ENCODE measurements at places on chromosomes 5 and 9.

GRCh38 chr9:87834357-87834756 is 48.3 kb upstream of the SPATA31E1 start:
- no peak for DNase-seq

DNA sequence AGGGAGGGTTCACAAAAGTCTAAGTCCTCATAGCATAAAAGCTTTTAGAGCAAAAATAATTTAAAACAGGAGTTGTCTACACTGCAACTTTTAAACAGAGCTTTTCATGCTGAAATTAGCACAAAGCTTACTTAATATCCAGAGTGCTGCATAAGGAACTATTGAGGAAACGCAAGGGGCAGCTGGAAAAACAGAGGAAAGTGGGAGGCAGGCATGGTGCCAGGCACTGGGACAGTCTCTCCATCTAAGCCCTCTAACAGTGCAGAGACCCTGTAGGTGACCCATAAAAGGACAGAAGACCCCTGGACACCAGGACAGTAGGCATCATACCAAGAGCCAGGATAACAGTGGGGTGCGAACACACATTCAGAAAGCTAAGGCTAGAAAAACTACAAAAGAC is 49.3 kb downstream of the ADAMTS12 start:
- DNase-seq: no peak

DNA sequence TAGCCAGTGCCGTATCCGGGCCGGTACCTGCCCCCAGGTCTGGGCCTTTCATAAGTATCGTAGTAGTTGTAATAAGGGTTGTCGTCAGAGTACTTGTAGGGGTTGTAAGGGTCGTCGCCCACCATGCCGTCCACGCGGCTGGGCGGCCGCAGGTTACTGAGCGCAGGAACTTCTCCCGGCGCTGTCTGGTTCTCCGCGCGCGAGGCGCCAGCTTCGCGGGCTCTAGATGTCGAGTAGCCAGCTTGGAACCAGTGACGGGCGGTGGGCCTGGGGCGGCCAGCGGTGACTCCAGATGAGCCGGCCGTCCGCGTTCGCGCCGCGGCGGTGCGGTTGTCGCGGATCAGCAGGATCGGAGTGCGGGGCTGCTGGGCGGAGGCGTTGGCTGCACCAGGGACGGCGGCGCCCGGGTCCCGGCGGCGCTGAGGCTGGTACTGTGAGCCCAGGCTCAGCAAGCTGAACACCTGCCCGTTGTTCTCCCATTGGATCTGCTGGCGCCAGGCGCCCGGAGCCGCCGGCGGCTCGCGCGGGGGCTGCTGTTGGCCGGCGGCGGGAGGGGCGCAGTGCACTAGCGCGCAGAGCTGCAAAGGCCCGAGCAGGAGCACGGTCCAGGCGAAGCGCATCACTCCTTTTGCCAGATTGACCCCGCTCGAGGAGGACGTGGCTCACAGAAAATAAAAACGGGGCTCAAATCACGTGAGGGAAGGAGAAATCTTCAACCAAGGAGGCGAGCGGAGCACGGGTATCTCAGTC is 518 bp downstream of the LOX start:
- peak; percentile 24 for DNase-seq

DNA sequence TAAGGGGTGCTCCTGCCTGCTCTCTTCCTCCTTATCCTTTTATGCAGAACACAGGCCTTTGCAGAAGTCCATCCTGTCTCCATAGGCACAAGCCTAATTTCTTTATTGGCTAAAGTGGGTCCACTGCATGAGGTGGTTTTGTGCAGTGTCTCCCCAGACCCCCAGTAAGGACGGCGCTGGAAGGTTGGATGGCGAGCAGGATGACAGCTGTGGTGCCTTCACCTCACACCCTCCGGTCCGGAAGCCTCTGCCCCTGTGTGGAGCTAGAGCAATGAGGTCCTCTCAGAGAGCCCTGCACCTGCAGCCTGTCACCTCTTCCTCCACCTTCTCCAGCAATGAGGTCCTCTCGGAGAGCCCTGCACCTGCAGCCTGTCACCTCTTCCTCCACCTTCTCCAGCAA is 393.7 kb upstream of the IRX1 start:
- DNase-seq: no peak

- no peak for DNase-seq
Observed at GRCh38 chr9:127349483-127350113, 47.4 kb upstream of the SLC2A8 start.

DNA sequence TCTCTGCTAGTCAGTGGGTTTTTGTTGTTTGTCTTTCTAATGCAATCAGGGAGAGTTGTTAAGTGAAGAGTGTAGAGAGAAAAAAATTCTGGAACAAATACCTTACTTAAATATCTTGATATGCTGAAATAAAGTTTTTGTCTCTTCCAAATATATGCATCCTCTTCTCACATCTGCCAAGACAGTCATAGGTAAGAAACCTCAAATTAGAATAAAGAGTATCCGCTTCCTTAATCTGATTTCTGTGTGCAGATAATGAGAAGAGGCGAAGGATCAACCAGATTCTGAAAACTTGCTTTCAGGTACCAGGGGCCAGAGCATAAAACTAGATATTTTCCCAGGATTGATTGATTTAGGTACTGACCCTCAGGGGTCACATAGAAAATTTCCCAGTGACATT is 11.3 kb upstream of the IL6ST start:
- no peak for DNase-seq

DNA sequence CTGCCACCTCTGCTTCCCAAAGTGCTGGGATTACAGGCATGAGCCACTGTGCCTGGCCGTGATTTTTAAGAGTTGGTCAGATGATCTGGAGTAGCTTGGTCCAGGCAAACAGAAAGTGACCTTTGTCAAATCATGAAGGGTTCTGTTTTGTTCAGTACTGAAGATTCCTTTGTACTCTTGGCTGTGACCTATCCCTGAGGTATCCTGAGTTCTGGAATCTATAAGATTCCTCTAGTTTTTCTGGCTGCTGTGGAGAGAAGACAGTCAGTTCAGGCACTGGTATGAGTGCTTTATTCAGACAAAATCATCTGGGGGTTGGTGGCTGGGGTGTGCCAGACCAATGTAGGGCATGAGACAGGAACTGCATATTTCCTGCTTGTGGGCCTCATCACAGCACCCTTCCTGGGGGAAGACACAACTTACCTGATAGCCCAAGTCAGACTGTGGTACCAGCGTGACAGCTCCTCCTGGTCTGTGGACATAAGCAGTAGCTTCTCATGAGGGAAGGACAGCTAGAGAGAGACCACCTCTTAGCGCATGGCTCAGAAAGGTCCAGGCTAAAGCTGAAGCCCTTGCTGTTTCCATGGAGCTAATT is 3.1 kb downstream of the ARHGEF39 start:
- no peak for DNase-seq

DNA sequence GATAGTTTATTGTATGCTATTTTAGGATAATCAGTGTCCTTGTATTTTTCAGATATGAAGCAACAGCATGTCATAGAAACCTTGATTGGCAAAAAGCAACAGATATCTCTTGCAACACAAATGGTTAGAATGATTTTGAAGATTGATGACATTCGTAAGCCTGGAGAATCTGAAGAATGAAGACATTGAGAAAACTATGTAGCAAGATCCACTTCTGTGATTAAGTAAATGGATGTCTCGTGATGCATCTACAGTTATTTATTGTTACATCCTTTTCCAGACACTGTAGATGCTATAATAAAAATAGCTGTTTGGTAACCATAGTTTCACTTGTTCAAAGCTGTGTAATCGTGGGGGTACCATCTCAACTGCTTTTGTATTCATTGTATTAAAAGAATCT is 14.5 kb downstream of the CCT5 start:
- DNase-seq: no peak
